Hypothalamus (tissue), 51 donors: ENCODE measurements at places on chromosomes 3 and 15.

- DNase-seq = no peak
Observed at GRCh38 chr3:64344721-64345207, 119.5 kb upstream of the PRICKLE2 start.

- no peak for DNase-seq
Observed at GRCh38 chr3:45353070-45353469, 35.3 kb upstream of the LARS2 start.

- no peak for DNase-seq
Observed at GRCh38 chr3:146468234-146468633, 1.1 kb downstream of the PLSCR2 start.

- DNase-seq = no peak
Observed at GRCh38 chr3:48466386-48467109, 20.0 kb downstream of the ATRIP start.
